ENCODE measurements at places on chromosomes 5 and 9. TPM values are rescaled to one million over a fixed set of nuclear protein-coding genes. Genes with fewer than 3 reads are reported as not detected.

The HMCN2 gene
- under 0.01 TPM for total RNA-seq

The PLCXD3 gene
- under 0.01 TPM for total RNA-seq

The PPP3R2 gene
- total RNA-seq, result not detected

The ADRB2 gene
- 1.3 TPM for total RNA-seq

The EPB41L4A gene
- total RNA-seq, result 0.29 TPM
